ENCODE measurements at places on chromosomes 3 and 15. TPM values are rescaled to one million over a fixed set of nuclear protein-coding genes. Genes with fewer than 3 reads are reported as not detected.
A peak's percentile ranks its signal among the peaks of the same experiment; 100 is the strongest.

DNA sequence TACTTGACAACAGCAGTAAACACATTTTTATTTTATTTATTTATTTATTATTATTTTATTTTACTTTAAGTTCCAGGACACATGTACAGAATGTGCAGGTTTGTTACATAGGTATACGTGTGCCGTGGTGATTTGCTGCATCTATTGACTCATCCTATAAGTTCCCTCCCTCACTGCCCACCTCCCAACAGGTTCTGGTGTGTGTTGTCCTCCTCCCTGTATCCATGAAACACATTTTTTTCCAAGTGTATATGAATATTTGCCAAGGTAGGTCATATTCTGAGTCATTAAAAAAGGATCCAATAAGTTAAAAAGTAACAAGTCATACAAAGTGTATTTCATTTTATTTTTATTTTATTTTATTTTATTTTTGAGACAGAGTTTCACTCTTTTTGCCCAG, 567.3 kb upstream of the KCNMB2 start:
- H3K27ac ChIP-seq, result no peak overlapping the region
- no peaks in the 10 kb centered on the region for H3K4me1 ChIP-seq
- H3K27me3 ChIP-seq, result no peaks in the 10 kb centered on the region
- H3K4me3 ChIP-seq, result no peak overlapping the region
- H3K36me3 ChIP-seq, result no peaks in the 10 kb centered on the region

GRCh38 chr15:92001307-92001706, 147.8 kb downstream of the SLCO3A1 start:
- no peak overlapping the region for H3K27ac ChIP-seq
- H3K27me3 ChIP-seq, result no peaks in the 10 kb centered on the region
- no peak for DNase-seq
- no peaks in the 10 kb centered on the region for H3K36me3 ChIP-seq

GRCh38 chr15:92665100-92665555, 9.6 kb upstream of the FAM174B start:
- H3K27me3 ChIP-seq, result no peaks in the 10 kb centered on the region
- H3K27ac ChIP-seq, result no peak overlapping the region
- no peaks in the 10 kb centered on the region for H3K4me1 ChIP-seq
- no peak for DNase-seq
- H3K4me3 ChIP-seq, result no peak overlapping the region
- H3K36me3 ChIP-seq, result no peaks in the 10 kb centered on the region

DNA sequence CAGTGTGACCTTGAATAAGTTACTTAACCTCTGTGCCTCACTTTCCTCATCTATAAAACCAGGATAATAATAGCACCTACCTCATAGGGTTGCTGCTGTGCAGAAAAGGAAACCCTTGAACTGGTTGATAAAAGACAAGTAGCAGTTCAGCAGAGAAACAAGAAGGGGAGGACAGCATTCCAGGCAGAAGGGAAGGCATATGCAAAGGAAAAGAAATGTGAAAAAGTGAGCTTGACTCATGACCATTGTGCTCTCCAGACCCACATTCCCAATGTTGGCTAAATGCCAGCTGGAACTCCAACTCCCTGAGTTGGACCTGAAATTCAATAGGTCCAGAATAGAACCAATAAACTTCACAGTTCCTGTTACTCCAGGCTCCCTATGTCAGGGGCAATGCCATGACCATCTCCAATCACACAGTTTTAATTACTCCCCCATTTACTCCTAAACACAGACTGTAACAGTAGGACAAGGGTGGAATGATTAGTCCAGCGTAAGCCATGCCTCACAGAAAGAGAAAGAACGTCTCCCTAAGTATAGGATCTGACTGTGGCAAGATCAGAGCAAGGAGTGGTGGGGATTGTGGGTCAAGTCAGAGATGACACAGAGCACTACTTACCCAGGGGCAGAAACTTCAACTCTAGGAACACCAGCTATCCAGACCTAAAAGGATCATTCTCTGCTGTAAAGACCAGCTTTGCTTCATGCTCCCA, 26.9 kb downstream of the PRKAR2A start:
- peaks cover 6% of the 10 kb centered on the region for H3K4me1 ChIP-seq
- DNase-seq, result no peak
- H3K27me3 ChIP-seq, result no peaks in the 10 kb centered on the region
- no peak overlapping the region for H3K27ac ChIP-seq
- no peak overlapping the region for H3K4me3 ChIP-seq
- no peaks in the 10 kb centered on the region for H3K36me3 ChIP-seq

GRCh38 chr15:35705030-35705883, 159.3 kb upstream of the DPH6 start:
- peak overlapping the region; percentile 78 for H3K27ac ChIP-seq
- H3K27me3 ChIP-seq, result no peaks in the 10 kb centered on the region
- H3K36me3 ChIP-seq, result no peaks in the 10 kb centered on the region
- H3K4me3 ChIP-seq, result no peak overlapping the region
- H3K4me1 ChIP-seq, result peaks cover 17% of the 10 kb centered on the region

GRCh38 chr15:77075528-77075927, 4.6 kb upstream of the TSPAN3 start:
- no peak overlapping the region for H3K27ac ChIP-seq
- no peaks in the 10 kb centered on the region for H3K4me1 ChIP-seq
- no peaks in the 10 kb centered on the region for H3K36me3 ChIP-seq
- no peaks in the 10 kb centered on the region for H3K27me3 ChIP-seq
- peak; percentile 80 for DNase-seq
- no peak overlapping the region for H3K4me3 ChIP-seq

- no peaks in the 10 kb centered on the region for H3K4me1 ChIP-seq
- no peak overlapping the region for H3K4me3 ChIP-seq
- no peak overlapping the region for H3K27ac ChIP-seq
- no peaks in the 10 kb centered on the region for H3K27me3 ChIP-seq
- no peaks in the 10 kb centered on the region for H3K36me3 ChIP-seq
- no peak for DNase-seq
These were observed 14.1 kb downstream of the ZDHHC3 start for GRCh38 chr3:44961888-44962287.

SLC24A5 gene
- total RNA-seq, result not detected

CISH gene
- 5.0 TPM for total RNA-seq

OR5K2 gene
- not detected for total RNA-seq

All from adrenal gland (tissue), 19 donors.